ENCODE measurements at places on chromosomes 6 and 20. TPM values are rescaled to one million over a fixed set of nuclear protein-coding genes. Genes with fewer than 3 reads are reported as not detected.

- DNase-seq: no peak
Measured at GRCh38 chr6:105482227-105482844, 79.5 kb upstream of the PREP start.

- no peak for DNase-seq
Measured at GRCh38 chr6:142934599-142934998, 10.4 kb downstream of the HIVEP2 start.

DNA sequence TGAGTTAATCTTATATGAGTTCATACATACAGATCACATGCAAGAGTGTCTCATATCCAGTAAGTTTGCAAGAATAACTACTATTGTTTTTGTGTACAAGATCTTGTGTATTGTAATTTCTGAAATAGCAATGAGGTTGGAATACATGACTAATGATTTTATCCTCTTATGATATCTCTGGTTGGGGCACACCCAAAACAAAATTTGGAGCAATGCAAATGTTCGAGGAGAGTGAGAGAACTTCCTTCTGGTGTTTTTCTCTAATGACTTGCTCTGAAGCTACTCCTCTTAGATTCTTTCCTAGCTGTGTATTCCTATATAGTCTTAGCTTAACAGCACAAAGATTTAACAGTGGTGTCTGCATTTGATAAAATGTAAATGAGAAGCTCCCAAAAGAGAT lies 252.5 kb downstream of the LAMA2 start:
- DNase-seq: no peak

Gene SLC18B1
- 28.2 TPM for polyA plus RNA-seq

GRCh38 chr6:154852687-154853086 lies 119.5 kb downstream of the SCAF8 start:
- DNase-seq: peak; percentile 33

All from renal pelvis (tissue), 12 donors.